ENCODE measurements at places on chromosomes 6 and 20.

DNA sequence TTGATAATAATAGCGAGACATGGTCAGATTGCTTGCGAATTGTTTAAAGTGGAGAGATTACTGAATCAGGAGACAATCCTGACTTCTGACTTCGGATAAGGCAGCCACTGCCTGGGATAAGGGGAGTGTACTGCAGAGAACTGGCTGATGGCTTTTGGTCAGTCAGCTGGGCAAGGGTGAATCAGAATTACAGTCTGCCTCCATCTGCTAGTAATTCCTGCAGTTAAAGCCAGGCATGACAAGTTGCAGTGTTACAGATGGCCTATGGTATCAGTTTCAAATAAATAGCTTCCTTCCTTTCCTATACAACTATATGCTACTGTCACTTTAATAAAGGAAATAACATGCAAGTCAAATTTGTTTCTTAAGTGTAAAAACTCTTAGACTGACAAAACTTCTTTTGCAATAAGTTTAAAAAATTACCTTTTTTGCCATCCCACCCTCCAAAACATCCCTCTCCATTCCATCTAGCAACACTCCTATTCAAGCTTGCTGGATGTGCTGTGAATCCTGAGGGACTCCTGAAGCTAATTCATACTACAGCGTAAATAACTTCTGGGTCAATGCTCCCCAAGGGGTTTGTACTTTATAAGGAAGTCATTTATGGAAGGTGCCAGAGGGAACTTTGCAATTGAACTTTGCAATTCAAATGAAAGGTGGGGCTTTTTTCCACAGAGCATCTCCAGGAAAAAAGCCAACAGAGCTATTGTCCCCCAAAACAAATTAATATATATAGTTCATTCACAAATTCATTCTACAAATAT is 245.2 kb downstream of the ADGRB3 start:
- DNase-seq, result no peak

- DNase-seq, result peak; percentile 54
Measured at GRCh38 chr6:89371849-89372505, 19.5 kb upstream of the UBE2J1 start.

DNA sequence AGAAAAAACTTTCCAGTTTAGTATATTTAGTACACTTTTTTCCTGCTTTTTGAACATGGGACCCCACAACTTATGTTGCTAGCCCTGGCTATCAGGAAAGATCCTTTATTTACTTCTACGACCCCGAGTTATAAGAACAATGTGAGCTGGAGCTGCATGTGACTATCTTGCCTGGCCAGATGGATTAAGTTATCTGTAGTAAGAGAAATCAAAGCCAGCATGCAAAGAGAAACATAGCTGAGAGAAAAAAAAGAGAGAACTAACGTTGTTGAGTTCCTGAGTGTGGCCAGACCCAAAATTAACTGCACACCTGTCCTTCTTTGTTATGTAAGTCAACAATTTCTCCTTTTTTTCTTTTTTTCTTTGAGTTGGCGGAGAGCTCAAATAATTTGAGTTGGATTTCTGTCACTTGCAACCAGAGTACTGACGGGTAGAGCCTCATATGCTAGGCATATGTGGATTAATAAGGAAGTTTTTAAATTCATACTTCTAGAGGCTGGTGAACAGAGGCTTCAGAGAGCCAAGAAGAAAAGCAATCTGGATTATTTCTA is 219.5 kb downstream of the HACE1 start:
- DNase-seq, result no peak

GRCh38 chr6:123802351-123802696 is 1.3 kb upstream of the NKAIN2 start:
- no peak for DNase-seq

GRCh38 chr6:133099573-133099972 is 141.6 kb upstream of the EYA4 start:
- peak; percentile 41 for DNase-seq

DNA sequence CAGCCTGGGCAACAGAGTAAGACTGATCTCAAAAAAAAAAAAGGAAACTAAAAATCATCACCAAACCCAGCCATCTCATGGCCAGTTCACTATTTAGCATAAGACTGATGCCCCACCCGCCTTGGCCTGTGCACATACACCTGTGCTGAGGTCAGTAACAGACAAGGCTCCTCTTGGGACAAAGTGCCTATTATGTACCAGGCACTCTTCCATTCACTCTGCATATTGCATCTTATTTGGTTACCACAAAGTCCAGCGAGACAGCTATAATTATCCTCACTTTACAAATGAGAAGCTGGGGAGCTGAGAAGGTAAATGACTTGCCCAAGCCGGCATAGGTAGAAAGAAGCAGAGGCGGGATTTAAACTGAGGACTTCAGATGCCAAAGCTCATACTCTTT is 3.8 kb downstream of the PTPRT start:
- no peak for DNase-seq

GRCh38 chr20:4038047-4038459 is 22.7 kb upstream of the RNF24 start:
- DNase-seq, result peak; percentile 94

GRCh38 chr6:100203400-100203799 is 209.4 kb upstream of the MCHR2 start:
- peak; percentile 95 for DNase-seq

DNA sequence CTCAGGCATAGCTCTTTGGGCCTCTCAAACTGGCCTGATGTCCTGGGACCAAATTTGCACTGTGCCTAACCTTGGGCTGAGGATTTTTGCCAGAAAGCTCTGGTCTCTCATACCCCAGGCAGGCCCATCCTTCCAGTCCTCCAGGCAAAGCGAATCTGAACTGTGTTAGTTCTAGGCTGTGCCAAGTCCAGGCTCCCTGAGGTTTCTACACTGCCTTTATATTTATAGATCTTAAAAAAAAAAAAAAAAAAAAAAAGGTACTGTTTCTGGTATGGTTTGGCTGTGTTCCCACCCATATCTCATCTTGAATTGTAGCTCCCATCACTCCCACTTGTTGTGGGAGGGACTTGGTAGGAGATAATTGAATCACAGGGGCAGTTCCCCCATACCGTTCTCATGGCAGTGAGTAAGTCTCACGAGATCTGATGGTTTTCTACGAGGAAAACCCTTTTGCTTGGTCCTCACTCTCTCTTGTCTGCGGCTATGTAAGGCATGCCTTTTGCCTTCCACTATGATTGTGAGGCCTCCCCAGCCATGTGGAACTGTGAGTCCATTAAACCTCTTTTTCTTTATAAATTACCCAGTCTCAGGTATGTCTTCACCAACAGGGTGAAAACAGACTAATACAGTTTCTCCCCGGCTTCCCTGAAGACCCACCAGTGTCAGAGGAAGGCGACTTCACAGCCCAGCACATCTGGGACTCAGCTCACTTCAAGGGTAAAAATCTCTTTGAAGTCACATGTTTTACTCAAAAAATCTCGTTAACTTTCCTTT is 39.0 kb upstream of the TBXT start:
- no peak for DNase-seq
